Osteoblast (primary cell): ENCODE measurements at places on chromosomes 11 and 22.

DNA sequence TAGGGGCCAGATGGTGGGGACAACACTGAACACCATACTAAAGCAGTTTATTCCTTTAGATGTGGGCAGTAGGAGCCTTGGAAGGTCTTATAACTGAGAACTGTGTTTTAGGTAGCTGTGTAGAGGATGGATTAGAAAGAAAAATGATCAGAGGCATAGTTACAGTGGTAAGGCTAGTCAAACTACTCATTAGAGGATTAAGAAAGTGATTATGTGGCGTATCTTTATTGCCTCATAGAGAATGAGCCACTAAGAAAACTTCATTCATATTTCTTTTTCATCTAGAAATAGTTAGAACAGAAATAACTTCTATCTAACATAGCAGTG, 155.8 kb upstream of the RASSF10 start:
- no peak for DNase-seq

DNA sequence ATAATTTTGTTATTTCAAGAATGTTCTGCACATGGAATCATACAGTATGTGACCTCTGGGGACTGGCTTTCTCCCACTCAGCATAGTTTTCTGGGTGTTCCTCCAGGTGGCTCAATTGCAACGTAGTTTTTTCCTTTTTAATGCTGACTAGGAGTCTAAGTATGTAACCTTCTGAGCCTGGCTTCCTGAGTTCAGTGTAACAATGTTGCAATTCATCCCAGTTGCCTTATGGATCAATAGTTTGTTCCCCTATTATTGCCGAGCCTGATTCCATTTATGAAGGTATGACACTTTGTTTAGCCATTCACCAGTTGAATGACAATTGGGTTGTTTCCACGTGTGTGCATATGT, 128.3 kb downstream of the CRYBB2 start:
- no peak for DNase-seq

GRCh38 chr22:48492366-48493320, 1335.0 kb downstream of the BRD1 start:
- DNase-seq: peak; percentile 99

DNA sequence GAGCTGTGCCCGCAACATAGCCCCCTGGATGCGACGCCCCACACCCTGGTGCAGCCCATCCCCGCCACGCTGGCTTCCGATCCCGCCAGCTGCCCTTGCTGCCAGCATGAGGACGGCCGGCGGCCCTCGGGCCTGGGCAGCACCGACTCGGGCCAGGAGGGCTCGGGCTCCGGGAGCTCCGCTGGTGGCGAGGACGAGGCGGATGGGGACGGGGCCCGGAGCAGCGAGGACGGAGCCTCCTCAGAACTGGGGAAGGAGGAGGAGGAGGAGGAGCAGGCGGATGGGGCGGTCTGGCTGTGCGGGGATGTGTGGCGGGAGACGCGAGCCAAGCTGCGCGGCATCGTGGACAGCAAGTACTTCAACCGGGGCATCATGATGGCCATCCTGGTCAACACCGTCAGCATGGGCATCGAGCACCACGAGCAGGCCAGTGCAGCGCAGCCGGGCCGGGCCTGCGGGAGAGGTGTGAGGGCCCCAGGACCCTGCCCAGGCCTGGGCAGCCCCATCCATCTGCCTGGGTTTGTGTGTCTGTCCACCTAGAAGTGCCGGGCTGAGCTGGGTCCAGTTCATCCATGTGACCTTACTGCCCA, 79.0 kb downstream of the CACNA1I start:
- no peak for DNase-seq

GRCh38 chr22:43047605-43048004, 32.7 kb upstream of the PACSIN2 start:
- no peak for DNase-seq

DNA sequence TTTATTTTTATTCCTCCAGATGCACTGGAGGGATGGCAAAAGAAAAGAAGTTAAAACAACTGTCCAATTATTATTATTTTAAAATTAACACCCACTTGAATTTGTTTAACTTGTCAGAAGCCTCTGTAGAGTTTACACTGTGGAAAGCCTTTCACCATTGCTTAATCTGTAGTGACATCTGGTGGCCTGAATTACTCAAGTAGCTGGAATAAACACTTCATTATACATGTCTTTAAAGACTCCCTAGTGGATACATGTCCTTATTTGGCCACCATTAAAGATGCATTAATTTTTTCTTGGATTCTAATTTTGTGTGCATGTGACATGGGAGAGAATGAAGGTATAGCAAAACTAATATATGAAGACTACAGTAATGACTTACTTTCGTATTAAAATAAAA, 1496.5 kb downstream of the FAM181B start:
- DNase-seq: no peak

DNA sequence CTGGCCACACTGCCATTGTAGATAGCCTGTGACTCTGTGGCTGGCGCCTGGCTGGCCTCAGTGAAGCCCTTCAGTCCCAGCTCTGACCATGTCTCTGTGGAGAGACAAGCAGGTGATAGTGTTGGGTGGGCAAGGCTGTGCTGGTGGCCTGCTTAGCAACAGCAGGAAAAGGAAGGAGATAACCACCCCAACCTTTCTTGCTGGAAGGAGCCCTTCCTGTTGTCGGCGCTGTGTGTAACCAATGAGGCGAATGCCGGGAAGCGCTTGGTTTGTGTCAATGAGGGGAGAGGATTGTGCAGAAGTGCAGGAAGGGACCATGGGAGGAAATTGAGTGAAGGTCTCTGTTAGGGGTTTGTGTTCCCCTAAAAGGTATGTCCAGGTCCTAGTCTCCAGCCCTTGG, 27.3 kb downstream of the PARVB start:
- DNase-seq: no peak

DNA sequence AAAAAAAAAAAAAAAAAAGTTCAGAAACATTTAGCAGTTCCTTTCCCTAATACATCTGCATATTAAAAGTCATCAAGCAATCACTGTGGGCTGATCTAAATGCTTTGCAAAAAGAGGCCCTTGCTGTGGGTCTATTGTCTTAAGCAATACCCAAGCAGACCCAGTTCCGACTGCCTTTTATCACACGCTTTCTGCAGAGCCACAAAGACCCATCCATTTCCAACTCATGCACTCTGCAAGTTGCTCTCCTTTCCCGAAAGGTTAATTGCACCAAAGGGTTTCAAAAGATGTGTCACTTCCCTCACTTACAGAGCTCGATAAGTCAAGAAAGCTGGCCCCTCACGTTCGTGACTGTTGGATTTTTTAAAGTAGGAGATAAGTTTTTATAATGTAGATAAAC, 138.9 kb downstream of the MPPED1 start:
- no peak for DNase-seq

- no peak for DNase-seq
Measured at GRCh38 chr11:3929649-3930048, 74.2 kb downstream of the STIM1 start.

- DNase-seq: peak; percentile 92
Measured at GRCh38 chr11:47270331-47271271, 668 bp downstream of the MADD start.

GRCh38 chr11:120326228-120326627, 1.1 kb downstream of the TLCD5 start:
- no peak for DNase-seq

GRCh38 chr11:128323381-128323780, 264.0 kb downstream of the ETS1 start:
- DNase-seq: no peak

DNA sequence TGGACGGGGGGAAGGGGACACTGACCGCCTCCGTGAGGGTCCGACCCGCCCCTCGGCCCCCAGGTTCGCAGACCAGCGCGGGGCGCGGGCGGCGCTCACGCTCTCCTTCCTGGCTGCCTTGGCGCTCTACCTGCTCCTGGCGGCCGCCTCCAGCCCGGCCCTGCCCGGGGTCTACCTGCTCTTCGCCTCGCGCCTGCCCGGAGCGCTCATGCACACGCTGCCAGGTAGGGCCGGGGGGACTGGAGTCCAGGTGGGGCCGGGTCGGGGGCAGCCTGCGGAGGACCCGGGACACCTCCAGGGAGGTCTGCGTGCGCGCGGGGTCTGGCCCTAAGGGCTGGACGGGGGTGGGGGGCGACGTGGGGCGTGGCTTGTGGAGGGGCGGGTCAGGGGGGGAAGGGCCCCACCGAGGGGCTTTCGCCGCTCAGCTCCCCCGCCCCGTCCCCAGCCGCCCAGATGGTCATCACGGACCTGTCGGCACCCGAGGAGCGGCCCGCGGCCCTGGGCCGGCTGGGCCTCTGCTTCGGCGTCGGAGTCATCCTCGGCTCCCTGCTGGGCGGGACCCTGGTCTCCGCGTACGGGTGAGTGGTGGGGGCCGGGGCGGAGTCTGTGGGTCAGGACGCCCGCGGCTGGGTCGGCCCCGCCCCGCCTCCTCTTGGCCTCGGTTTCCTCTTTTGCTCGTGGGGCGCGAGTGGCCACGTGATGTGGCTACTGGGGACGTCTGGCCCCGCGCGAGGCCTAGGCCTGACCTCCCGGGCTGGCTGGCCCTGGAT, 19.9 kb downstream of the PHLDA2 start:
- no peak for DNase-seq

GRCh38 chr11:15215005-15215404, 100.3 kb downstream of the INSC start:
- DNase-seq: no peak

DNA sequence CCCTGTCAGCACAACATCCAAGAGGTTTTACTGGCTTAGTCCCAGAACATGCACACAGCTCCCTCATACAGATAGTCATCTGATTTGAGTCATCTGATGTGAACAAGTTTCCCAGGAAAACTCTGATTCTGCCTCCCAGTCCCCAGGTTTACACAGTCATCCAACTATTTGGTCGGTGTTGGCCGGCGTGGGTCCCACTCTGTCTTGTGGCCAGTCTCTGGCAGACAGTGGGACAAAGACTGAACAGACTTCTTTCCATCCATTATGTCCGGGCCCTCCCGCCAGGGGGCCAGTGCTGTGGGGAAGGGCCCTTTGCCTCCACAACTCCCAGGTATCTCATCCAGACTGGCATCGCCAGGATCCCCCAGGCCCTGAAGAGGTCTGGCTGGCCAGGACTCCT, 60.0 kb downstream of the BTG4 start:
- DNase-seq: peak; percentile 89

DNA sequence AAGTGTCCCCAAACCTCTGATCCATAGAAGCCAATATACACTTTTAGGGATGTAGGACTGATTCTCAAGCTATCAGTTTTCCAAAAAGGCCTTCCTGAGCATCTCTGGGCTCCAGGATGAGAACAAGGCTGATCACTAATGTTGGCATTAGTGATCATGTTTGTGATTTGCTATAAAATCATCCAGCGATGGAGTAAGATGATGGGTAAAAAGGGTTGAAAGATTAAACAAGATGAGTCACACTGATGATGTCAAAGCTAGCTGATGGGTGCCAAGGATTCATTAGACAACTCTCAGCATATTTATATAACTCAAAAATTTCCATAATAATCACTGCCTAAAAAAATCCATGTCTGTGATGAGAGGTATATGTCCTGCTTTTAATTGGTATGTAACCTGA, 42.8 kb downstream of the ZNF280B start:
- no peak for DNase-seq

GRCh38 chr11:17414317-17414737, 25.9 kb upstream of the KCNJ11 start:
- DNase-seq: peak; percentile 60

GRCh38 chr11:1178906-1179305, 21.2 kb downstream of the MUC5AC start:
- no peak for DNase-seq

DNA sequence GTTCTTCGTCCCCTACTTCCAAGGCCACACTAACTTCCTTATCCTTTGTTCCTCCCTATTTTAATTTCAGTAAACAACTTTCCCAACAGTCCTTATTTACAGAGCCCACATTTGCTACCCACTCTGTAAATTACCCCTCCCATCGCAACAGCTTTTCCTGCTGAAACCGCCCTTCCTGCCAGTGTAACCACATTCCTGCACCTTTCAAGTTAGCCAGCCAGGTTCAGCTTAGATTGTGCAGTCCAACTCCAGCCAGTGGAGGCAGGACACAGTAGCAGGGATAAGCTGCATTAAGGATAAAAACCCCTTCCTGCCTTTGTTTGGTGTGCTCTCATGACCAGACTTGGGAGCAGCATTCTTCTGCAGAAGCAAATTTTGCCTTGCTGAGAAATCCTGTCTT, 768.3 kb upstream of the ARHGAP42 start:
- DNase-seq: no peak

DNA sequence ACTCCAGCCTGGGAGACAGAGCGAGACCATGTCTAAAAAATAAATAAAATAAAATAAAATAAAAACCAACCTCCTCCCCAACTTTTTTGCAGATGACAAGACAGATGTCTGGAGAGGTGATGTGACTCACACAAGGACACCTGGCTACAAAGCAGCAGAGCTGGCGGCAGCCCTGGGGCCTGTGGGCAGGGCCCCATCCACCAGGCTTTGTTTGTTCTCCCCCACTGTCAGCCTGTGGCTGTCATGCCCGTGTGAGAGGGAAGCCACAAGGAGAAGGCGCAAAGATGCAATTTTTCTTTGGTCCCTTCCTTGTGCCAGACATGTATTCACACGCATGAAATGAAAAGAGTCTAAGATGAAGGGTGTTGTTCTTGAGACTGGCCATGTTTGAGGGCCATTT, 16.6 kb downstream of the CD59 start:
- DNase-seq: no peak

GRCh38 chr11:66912911-66913310, 45.3 kb downstream of the PC start:
- no peak for DNase-seq

DNA sequence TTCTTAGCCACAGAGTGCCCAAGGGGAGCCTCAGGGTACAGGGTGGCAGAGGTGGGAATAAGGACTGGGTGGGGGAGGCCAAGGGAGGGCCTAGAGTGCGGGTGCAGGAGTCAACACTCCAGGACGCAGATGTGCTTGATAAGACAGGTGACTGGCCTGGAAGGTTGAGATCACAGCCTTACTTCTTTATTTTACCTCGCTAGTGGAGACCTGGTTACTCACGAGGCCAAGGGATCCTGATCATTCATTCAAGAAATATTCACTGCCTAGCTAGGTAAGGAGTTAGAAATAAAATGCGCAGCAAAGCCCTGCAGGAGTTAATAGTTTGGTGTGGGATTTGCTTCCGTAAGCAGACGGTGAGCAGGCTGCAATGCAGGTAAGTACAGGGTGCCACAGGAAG, 13.2 kb upstream of the PEX26 start:
- DNase-seq: no peak

DNA sequence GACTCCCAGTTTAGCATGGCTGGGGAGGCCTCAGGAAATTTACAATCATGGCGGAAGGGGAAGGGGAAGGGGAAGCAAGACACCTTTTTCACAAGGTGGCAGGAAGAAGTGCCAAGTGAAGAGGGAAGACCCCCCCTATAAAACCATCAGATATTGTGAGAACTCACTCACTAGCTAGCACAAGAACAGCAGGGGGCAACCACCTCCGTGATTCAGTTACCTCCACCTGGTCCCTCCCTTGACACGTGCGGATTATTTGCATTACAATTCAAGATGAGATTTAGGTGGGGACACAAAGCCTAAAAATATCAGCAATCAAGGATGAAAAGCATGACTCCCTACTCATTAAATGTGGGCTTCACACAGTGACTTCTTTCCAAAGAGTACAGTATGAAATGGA, 155.0 kb upstream of the CCDC90B start:
- DNase-seq: no peak

- no peak for DNase-seq
Measured at GRCh38 chr11:128235426-128235825, 351.9 kb downstream of the ETS1 start.

- DNase-seq: peak; percentile 95
Measured at GRCh38 chr22:43230971-43231723, 44.2 kb upstream of the TTLL12 start.

- DNase-seq: no peak
Measured at GRCh38 chr11:71279916-71280645, 27.7 kb upstream of the SHANK2 start.

- no peak for DNase-seq
Measured at GRCh38 chr11:103803062-103803461, 233.4 kb upstream of the DDI1 start.

GRCh38 chr11:62433141-62433903, 14.5 kb downstream of the SCGB1A1 start:
- no peak for DNase-seq
